ENCODE measurements at places on chromosomes 7 and 10. TPM values are rescaled to one million over a fixed set of nuclear protein-coding genes. Genes with fewer than 3 reads are reported as not detected.

DNA sequence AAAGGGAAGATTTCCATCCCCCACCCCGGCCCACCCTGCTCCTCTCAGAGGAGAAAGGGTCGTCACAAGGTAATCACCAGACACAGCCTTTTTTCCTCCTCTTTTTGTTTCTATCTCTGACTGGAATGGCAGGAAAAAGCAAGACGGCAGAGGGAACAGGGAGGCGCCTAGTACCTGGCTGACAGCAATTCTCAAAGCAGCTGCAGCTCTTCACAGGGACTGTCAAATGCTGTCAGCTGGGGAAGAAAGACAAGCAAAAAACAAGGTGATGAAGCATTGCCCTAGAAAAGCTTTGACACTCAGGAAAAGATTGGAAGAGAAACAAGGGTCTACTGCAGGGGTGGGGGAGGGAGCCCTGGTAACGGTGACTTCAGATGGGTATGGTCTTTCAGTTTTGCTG is 52.7 kb downstream of the GNA12 start:
- peaks cover 27% of the 10 kb centered on the region for H3K36me3 ChIP-seq
- no peak overlapping the region for H3K4me3 ChIP-seq
- no peak for DNase-seq
- no peaks in the 10 kb centered on the region for H3K4me1 ChIP-seq

DNA sequence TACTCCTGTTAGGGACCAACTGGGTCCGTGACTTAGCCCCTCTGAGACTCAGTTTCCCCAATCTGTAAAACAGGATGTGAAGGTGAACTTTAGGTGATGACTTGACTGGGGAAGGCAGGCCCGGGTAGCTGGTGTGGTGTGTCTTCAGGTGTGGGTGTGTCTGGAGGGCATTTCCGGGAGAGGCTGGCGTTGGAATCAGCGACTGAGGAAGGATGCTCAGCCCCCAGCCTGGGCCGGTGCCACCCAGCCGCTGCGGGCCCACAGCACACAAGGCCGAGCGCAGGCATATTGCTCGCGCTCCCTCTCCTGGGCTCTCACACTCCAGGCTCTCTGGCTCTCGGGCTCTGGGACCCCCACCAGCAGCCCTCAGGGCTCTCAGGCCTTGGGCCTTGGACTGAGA is 31.7 kb upstream of the CNPY1 start:
- H3K4me1 ChIP-seq: peaks cover 6% of the 10 kb centered on the region
- no peak for DNase-seq
- no peak overlapping the region for H3K27ac ChIP-seq
- peaks cover 32% of the 10 kb centered on the region for H3K27me3 ChIP-seq
- no peak overlapping the region for H3K4me3 ChIP-seq
- H3K36me3 ChIP-seq: no peaks in the 10 kb centered on the region

The TUBAL3 gene
- total RNA-seq: not detected

DNA sequence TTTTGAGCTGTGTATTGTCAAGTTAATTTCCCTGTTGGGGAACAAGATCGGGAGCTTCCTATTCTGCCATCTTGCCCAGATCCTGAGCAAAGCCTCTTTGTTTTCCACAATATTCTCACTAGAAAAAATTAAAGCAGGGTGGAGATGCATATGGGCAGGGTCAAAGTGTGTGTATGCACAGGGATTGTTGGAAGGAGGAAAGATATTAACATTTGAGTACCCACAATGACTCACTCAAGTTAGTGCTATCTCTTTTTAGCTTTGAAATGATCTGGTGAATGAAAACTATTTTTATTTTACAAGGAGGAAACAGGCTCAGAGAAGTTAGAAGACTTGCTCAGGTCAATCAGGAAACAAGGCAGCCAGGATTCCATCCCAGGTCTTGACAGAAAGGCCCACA is 6.7 kb upstream of the BTBD16 start:
- DNase-seq: no peak
- no peak overlapping the region for H3K27ac ChIP-seq
- H3K36me3 ChIP-seq: peaks cover 10% of the 10 kb centered on the region
- H3K4me1 ChIP-seq: peaks cover 18% of the 10 kb centered on the region

DNA sequence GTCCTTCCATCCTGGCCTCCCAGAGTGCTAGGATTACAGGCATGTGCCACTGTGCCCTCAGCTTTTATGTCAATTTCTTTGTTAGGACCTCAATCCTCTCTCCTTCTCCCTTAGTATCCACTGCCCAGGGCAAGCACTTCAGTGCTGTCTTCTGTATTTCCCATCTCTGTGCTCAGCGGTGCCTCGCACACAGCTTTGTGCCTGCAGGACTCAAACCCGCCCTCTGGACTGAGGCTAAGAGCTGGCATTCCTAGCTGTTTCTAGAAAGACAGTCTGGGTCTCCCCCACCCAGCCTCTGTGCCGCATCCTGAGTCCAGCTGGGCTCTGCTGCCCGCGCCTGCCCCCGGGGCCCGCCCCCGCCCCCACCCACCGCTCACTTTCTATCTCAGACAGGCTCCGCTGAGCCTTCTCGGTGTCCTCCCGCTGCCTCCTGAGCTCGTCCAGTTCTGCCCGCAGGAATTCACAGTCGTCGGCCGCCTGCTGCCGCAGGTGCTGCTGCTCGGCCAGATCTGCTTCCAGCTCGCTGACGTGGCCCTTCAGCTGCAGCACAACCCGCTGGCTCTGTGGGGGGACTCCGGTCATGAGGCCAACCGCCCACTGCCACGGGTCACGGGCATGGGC is 67.3 kb downstream of the SPDYE5 start:
- no peak for DNase-seq
- no peak overlapping the region for H3K4me3 ChIP-seq
- H3K27me3 ChIP-seq: no peaks in the 10 kb centered on the region
- H3K4me1 ChIP-seq: no peaks in the 10 kb centered on the region
- H3K36me3 ChIP-seq: peaks cover 19% of the 10 kb centered on the region

The TPK1 gene
- total RNA-seq: 2.5 TPM

The PAX4 gene
- 23.6 TPM for total RNA-seq

The LRRC4 gene
- 15.9 TPM for total RNA-seq

The RSPH10B gene
- total RNA-seq: 1.5 TPM

The CCL26 gene
- not detected for total RNA-seq

GRCh38 chr10:24973163-24973562 is 20.8 kb upstream of the PRTFDC1 start:
- H3K27ac ChIP-seq: no peak overlapping the region
- no peaks in the 10 kb centered on the region for H3K27me3 ChIP-seq
- no peak for DNase-seq
- no peak overlapping the region for H3K4me3 ChIP-seq

DNA sequence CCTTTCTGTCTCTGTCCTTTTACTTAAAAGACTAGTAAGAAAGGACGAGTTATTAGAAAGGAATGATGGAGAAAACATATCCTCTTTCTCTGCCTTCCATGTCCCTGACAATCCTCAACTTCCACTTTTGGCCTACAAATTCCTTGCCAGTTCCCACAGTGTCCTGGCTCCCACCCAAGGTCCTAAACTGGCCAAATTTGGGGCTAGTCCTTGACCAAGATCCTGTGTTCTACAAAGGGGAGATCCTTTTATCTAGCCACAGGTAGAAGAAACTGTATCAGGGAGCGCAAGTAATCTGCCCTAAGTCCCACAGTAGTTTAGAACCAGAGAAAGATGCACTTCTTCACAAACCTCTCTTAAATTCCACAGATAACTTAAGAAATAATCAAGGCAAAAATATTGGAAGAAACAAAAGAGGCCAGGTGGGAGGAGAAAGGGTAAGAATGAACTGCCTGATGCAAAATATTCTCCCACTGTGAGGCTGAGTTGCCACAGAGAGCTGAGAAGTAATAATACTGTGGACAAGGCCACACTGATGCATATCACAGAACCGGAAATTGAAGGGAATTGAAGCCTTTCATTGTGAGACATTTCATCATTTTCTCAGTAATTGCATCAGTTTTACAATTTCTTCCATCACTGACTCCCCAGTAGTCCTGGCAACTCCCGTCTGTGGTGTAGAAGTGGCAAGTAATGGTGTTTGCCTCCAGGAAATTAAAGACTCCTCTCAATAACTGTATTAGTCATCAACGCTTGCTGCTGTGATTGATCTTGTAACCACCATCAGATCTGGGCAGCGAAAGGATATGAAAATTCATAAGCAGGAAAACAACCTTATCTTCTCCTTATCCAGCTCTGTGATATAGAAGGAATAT is 47.2 kb downstream of the DNAJC12 start:
- H3K27me3 ChIP-seq: peaks cover 3% of the 10 kb centered on the region
- H3K36me3 ChIP-seq: no peaks in the 10 kb centered on the region
- no peak overlapping the region for H3K4me3 ChIP-seq
- H3K4me1 ChIP-seq: peaks cover 2% of the 10 kb centered on the region

- no peak for DNase-seq
- peak overlapping the region; percentile 7 for H3K27ac ChIP-seq
- H3K36me3 ChIP-seq: peaks cover 2% of the 10 kb centered on the region
- H3K4me3 ChIP-seq: no peak overlapping the region
- H3K27me3 ChIP-seq: no peaks in the 10 kb centered on the region
Measured at GRCh38 chr10:110009736-110010475, 2.1 kb downstream of the ADD3 start.

DNA sequence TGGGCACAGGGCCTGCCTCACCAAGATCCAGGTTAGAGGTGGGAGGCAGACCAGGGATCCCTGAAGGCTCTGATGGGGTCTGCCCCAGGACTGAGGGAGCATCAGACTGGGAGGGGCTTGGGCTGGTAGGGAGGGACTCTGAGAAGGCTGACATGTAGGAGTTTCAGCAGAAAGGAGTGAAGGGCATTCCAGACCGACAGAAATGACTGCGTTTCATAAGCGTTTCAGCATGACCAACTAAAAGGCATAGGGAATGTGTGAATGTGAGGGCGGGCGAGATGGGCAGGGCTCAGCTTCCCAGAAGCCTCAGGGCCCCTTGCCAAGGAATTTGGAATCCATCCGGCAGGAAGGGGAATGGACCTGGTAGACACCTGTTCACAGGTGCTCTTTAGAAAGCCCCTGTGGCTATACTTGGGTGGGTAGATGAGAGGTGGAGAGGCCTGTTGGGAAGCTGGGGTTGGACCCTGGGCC is 24.9 kb upstream of the SLC29A3 start:
- H3K36me3 ChIP-seq: no peaks in the 10 kb centered on the region
- no peak overlapping the region for H3K4me3 ChIP-seq
- peak overlapping the region; percentile 40 for H3K27ac ChIP-seq
- H3K27me3 ChIP-seq: no peaks in the 10 kb centered on the region
- no peak for DNase-seq

The CRPPA gene
- 3.8 TPM for total RNA-seq

The VAX1 gene
- not detected for total RNA-seq

DNA sequence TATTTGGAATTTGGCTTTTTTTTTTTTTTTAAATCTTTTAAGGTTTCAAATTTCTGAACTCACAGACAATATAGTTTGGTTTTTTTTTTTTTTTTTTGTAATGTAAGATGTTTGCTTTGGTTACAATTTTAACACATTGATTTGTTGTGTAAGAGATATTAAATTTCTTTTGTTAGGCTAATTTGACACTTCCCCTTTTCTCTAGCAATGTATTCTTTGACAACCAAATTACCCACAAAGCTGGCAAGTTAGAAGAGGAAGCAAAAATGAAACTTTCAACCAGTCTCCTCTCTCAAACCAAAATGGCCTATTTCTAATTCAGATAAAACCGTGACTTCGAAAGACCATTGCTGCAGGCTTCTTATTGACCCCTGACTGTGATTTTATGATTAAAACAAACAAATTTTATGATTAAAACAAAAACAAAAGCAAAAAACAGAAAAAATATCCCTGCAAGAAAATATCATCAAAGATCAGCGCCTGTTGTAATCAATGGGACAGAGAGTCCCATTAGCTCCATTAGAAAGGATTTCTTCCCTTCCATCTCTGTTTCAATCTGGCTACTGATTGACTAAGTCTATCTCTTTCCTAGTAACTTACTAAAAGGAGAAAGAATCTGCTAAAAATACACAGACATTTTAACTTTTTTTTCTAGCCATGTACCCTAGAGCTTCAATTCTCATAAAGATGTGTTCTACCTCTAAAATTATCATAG is 489.2 kb downstream of the MDFIC start:
- H3K27ac ChIP-seq: no peak overlapping the region
- DNase-seq: no peak

The GRID1 gene
- 0.42 TPM for total RNA-seq

GRCh38 chr7:158055726-158056510 is 531.7 kb downstream of the PTPRN2 start:
- no peak for DNase-seq
- H3K4me1 ChIP-seq: no peaks in the 10 kb centered on the region
- H3K36me3 ChIP-seq: no peaks in the 10 kb centered on the region
- H3K4me3 ChIP-seq: no peak overlapping the region
- no peak overlapping the region for H3K27ac ChIP-seq

- H3K4me3 ChIP-seq: no peak overlapping the region
- no peak overlapping the region for H3K27ac ChIP-seq
- DNase-seq: no peak
- no peaks in the 10 kb centered on the region for H3K36me3 ChIP-seq
Measured at GRCh38 chr7:80583901-80584300, 54.5 kb upstream of the CD36 start.

The ZNF365 gene
- total RNA-seq: not detected

The GARS1 gene
- 141 TPM for total RNA-seq

- H3K4me1 ChIP-seq: no peaks in the 10 kb centered on the region
- H3K4me3 ChIP-seq: no peak overlapping the region
- peaks cover 43% of the 10 kb centered on the region for H3K27me3 ChIP-seq
- no peak for DNase-seq
- H3K27ac ChIP-seq: peak overlapping the region; percentile 79
Measured at GRCh38 chr10:132884041-132884440, 58.3 kb downstream of the CFAP46 start.

The PRTFDC1 gene
- 35.4 TPM for total RNA-seq

The NRAP gene
- total RNA-seq: not detected

The NEUROG3 gene
- total RNA-seq: 7.3 TPM

- no peak for DNase-seq
- H3K27ac ChIP-seq: peak overlapping the region; percentile 95
- no peaks in the 10 kb centered on the region for H3K36me3 ChIP-seq
- peak overlapping the region; percentile 41 for H3K4me3 ChIP-seq
- H3K27me3 ChIP-seq: no peaks in the 10 kb centered on the region
- peaks cover 13% of the 10 kb centered on the region for H3K4me1 ChIP-seq
Measured at GRCh38 chr7:12715372-12716133, 28.1 kb downstream of the ARL4A start.

GRCh38 chr7:80014511-80014910 is 120.1 kb upstream of the GNAI1 start:
- H3K4me1 ChIP-seq: peaks cover 1% of the 10 kb centered on the region
- no peak for DNase-seq
- H3K27ac ChIP-seq: no peak overlapping the region
- H3K36me3 ChIP-seq: peaks cover 3% of the 10 kb centered on the region
- H3K4me3 ChIP-seq: no peak overlapping the region
- no peaks in the 10 kb centered on the region for H3K27me3 ChIP-seq

Measured in progenitor cell of endocrine pancreas (in vitro differentiated cells).